ENCODE measurements at places on chromosomes 7 and 10.

- DNase-seq, result peak; percentile 62
These were observed at the start of gene C1QL3 for GRCh38 chr10:16521311-16522016. Gene C1QL3 (minus strand): TSS chr10:16521879. CDS start chr10:16521065, 814 bp downstream.

DNA sequence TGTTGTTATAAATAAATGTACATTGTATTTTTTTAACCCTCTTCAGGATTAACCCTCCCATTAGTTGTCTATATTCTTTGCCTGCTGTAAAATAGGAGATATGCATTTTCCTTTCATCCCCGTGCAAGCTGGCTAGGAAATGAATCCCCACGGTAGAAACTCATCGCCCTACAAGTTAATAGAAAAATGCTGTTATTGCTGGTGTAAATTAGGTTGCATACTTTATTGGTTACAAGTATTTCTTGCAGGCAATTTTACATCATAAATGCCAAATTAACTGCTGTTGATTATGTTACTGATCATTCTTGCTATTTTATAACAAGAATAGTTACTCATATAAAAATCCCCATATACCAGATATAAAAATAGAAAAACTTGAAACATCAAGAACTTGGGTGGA lies 454.2 kb upstream of the KLF6 start:
- DNase-seq, result no peak

GRCh38 chr7:73350306-73351068 lies 22.5 kb downstream of the FKBP6 start:
- no peak for DNase-seq

GRCh38 chr7:20306180-20306946 lies 24.3 kb upstream of the ITGB8 start:
- peak; percentile 87 for DNase-seq

- DNase-seq, result no peak
These were observed 122.1 kb upstream of the BTBD16 start for GRCh38 chr10:122148876-122149560.

DNA sequence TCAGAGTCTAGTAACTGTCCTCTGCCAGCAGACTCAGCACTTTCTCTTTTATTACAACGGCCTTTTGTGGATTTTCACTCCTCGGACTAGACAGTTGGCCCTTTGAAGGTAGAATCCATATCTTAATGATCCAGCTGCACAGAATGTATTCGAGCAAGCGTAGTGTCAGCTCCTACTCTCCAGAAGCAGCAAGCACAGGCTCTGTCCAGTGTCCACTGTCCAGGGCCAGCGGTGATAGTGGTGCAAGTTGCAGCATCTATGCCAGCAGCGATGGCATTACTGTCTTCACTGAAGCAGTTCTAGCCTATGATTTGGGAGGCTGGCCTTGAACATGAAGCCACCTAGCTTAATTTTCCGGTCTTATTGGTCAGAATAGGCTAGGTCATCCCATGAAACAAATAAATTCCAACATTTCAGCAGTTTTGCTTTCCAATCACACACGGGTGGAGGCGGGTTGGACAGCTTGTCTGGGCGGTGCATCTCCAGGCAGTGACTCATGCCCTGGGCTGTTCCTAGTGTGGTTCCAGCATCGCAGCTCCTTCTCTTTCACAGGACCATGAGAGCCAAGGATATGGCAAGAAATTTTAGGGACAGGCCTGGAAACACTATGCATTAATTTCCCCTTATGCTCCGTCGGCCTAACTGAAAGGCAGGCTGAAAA lies 108.6 kb upstream of the KCNMA1 start:
- peak; percentile 81 for DNase-seq

DNA sequence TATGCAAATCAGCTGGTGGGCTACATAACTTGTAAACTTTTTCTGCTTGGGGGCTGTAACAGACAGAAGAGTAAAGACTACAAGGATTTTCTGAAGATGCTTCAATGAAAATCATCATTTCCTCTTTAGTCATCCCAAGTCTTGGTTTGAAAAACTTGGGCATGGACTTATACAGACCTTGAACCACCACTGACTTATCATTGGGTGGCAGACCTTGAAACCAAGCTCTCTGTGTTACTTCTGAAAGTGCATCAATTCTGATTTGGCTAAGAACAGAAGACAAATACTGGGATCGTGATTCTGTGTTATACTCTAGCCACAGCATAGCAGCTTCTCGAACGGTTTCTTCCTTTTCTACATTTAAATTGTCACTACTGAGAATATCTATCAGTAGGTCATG lies 21.3 kb downstream of the KBTBD2 start:
- no peak for DNase-seq

DNA sequence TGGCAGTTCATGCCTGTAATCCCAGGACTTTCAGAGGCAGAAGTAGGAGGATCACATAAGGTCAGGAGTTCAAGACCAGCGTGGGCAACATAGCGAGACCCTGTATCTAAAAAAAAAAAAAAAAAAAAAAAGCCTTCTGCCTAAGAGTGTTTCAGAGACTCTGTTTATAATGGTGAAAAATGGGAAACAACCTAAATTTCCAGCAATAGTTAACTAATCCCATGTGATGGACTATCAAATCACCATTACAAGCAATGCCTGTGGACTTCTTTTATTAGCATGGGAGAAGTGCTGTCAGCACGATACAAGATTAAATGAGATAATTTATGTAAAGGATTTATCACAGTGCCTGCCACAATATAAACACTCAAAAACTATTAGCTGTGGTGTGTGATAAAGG lies 67.5 kb upstream of the CUX1 start:
- DNase-seq, result no peak

DNA sequence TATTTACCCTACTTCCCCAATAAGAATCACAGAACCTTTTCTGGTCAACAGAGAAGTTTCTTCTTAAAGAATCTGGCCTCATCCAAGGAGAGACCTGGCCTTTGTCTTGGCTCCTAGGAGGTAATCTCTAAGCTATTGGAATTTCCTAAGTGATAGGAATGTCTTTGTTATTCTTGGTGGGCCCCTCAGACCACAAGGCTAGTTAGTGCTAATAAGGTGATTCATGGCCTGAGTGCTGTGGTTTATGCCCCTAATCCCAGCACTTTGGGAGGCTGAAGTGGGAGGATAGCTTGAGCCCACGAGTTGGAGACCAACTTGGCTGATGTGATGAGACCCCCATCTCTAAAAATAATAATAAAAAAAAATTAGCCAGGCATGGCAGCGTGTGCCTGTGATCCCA lies 60.0 kb upstream of the CYP2C18 start:
- DNase-seq, result peak; percentile 71

DNA sequence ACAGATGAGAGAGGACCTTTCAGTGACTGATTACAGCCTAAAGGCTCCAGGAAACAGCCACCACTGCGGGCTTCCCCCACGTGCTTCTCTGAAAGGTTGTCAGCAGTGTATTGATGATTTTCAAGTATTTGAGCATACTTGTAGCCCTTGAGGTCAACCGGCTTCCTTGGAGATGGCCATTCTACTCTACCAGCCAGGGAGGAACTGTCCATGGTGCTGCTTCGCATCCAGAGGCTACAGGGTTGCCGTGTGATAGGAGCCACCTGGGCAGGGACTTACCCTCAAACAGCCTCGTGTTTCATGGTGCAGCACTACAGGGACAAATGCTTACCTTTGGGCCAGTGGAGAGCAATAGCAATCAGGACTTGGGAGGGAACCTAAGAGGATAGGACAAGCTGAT lies 179.5 kb downstream of the DPP6 start:
- DNase-seq, result peak; percentile 70

DNA sequence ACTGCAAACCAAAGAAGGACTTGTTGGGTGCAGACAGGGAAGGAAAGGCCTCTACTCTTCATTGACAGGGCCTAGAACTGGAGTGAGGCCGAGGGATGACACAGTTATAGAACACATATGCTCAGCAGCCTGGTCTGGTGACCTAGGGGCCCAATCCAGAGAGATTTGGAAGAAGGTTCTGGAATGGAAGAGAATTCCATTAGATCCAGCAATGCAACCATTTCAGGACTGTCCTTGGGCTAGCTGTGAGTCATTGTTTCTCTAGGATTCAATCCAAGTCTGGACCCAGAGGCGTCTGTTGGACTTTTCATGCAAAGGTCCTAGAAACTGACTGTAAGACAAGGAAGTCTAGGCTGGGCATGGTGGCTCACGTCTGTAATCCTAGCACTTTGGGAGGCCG lies 59.2 kb downstream of the WIPF3 start:
- DNase-seq, result no peak

DNA sequence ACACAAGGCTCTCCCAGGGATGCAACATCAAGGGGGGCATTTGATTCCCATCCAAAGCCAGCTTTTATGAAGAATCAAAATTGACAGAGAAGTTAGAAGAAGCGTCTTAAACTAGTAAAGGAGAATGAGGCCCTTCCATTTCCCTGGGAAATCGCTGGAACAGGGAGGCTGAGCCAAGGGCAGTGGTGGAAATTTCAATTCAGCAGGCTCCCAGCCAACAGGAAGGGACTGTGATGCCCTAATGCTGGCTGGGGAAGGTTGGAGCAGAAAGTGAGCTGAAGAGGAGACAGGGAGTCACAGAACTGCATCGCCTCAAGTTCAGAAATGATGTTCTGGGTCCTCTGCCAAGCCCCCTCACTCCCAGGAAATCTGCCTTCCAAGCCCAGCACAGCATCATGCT lies 517.3 kb downstream of the GRID1 start:
- no peak for DNase-seq

DNA sequence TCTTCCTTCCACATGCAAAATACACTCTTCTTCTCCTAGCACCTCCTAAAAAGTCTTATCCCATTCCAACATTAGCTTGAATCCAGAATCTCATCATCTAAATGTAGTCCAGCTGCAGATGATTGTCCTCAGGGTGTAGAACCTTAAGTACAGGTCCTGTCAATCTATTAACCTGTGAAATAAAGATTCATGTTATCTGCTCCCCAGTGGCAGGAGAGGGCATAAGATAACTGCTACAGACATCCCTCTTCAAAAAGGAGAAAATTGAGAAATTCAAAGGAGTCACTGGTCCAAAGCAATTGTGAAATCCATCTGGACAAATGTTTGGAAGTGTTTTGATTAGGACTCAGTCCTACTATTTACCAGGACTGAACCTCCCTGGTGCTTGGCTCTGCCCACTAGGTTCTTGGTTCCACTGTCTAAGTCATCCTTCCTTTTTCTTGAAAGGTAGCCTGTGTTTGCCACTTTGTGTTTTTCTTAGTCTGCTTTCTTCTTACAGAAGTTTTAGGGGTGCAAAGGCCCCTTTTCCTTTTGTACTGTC lies 96.2 kb downstream of the ADD3 start:
- no peak for DNase-seq

GRCh38 chr7:135466442-135467206 lies 43.3 kb downstream of the CNOT4 start:
- DNase-seq, result no peak

- DNase-seq, result no peak
These were observed 13.9 kb downstream of the TET1 start for GRCh38 chr10:68574051-68574450.

- peak; percentile 78 for DNase-seq
These were observed 530.9 kb upstream of the AUTS2 start for GRCh38 chr7:69067397-69067796.
